Lower lobe of right lung (tissue), 2 donors: ENCODE measurements at places on chromosomes 7 and 10.

DNA sequence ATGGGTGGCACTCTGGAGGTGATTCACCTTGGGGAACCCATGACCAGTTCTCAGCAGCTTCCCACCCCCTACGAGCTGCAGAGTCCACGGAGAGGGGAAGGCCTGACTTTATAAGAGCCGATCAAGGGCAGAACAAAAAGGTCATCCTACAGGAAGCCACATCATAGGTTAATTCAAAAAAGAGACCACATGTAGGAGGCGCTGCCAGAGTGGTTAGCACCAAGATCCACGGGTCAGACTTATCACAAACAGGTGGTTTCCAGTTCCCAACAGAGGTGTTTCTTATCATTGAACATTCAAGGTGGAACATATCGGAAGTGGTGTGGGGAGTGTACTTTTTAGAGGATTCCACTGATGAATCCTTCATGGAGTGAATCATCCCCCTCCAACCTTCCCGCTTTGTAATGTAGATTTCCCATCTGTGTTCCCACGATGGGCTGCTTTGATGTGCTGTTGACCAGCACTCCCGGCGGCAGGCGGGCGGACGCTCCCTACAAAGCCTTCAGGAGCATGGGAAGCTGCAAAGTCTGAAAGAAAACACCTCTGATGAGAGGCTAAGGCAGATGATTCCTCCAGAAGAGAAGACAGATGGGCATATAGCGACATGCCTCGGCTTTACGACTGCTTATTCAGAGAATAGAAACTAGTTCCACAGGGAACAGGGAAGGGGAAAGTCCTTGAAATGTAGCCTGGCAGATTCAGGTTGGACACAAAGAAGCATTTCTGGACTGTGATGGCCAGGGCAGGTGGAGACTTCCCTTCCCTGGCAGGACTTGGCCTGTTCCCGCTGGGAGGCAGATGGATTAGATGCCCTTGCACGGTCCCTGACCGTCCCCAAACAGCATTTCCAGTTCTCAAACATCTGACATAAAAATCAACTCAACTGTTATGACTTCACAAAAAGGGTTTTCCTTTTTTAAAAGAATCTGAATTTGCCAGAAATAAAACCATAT lies 66.5 kb downstream of the AFAP1L2 start:
- no peak for DNase-seq

DNA sequence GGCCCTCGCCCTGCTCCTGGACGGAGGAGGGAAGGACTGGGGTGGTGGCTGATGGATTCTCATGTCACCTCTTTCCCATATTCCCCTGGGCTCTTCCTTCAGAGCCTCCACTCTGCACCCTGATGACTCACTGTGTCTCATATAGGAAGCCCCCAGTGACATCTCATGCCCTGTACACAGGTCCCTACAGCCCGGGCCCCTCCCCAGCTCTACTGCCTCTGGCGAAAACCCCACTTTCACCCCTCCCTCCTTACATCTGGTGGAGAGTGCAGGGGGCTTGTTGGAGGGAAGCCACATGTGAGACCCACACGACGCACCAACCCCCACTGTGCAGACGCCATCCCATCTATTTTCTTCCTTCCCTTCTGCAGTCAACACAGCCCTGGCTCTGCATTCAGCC lies 72.8 kb upstream of the ZNF479 start:
- peak; percentile 14 for DNase-seq

GRCh38 chr7:153061910-153062528 lies 302.5 kb downstream of the ACTR3B start:
- DNase-seq: no peak

DNA sequence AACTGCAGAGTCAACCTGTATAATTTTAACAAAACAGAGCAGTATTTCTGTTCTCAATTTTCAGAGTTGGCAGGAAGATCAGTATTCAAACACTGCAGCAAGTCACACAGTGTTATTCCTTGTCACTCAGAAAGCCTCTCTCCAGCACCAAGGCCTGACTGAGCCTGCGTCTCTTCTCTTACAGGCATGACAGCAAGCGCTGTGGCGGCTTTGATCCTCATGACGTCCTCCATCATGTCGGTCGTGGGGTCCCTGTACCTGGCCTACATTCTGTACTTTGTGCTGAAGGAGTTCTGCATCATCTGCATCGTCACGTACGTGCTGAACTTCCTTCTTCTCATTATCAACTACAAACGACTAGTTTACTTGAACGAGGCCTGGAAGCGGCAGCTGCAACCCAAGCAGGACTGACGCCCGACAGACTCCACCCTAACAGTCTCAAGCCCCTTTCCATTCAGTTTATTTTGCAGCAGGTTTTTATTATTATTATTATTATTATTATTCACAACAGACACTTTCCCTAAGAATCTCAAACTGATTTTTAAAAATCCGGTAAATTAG lies 28.0 kb downstream of the GUSB start:
- DNase-seq: no peak

DNA sequence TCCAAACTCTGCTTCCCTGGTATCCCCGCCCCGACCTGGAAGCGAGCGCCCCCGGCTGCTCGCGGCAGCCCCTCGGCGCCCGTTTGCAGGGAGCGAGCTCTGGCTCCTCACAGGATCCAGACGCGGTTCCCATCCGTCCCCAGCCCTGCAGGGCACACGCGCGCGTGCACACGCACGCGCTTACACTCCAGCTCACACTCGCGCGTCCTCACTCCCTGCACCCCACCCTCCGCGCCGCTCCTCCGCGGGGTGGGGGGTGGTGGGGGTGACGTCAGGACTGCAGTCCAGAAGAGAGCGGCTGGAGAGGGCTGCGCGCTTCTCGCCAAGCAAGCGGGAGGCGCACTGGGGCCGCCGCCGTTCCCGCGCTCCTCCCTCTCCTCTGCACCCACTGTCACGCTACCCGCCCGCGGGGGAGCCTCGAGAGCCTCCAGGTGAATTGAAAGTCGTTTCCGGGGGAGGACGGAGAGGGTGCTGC lies 255.6 kb downstream of the OTUD1 start:
- DNase-seq: peak; percentile 45

- DNase-seq: no peak
These were observed 586.6 kb downstream of the SUGCT start for GRCh38 chr7:40721342-40721949.

- no peak for DNase-seq
These were observed 1107.2 kb downstream of the NRG3 start for GRCh38 chr10:82982110-82982608.

GRCh38 chr7:74039337-74039736 lies 11.4 kb downstream of the ELN start:
- DNase-seq: no peak
